ENCODE measurements at places on chromosomes 2 and 18.
A peak's percentile ranks its signal among the peaks of the same experiment; 100 is the strongest.

DNA sequence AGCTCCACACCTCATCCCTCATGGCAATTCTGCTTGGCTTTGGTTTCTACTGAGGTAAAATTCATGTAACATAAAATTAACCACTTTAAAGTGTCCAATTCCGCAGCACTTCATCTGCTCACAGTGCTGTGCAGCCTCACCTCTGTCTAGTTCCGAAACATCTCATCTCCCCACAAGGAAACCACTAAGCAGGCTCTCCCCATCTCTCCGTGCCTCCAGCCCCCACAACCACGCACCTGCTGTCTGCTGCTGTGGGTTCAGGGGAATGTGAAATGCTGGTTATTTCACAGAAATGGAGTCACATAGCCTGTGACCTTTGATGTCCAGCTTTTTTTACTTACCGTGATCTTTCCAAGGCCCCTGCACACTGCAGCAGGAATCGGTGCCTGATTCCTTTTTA lies 7.7 kb upstream of the GPC1 start:
- DNase-seq, result no peak

GRCh38 chr2:16478434-16479210 lies 187.0 kb downstream of the CYRIA start:
- DNase-seq, result peak; percentile 56

DNA sequence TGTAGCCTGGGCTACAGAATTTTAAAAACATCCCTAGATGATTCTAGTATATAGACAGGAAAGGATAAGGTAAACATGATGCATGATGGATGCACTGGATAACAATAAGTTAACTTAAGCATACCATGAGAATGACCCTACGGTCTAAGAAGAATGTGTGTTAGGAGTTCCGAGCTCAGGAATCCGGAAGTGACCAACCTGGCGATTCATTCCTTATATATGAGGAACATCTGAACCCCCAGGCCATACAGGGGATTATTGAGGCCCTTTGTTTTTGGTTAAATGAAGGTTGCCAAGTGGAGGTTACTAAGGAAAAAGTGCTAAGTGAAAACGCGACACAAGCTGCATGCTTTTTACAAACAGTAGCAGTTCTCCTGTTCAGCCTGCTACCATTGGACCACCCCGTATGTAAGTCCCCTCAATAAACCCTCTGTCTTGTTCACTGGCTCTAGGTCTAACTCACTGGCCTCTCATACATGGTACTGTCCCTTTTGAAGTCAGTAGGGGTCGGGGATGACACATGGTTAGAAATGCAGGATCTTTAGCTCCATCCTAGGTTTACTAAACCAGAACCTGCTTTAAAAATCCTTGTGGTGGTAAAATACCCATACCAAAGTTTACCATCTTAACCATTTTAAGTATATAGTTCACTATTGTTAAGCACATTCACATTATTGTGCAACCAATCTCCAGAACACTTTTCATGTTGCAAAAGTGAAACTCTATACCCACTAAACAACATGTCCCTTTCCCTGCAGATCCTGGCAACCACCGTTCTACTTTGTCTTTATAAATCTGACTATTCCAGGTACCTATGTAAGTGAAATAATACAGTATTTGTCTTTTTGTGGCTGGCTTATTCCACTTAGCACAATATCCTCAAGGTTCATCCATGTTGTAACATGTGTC lies 111.0 kb upstream of the MAP4K3 start:
- DNase-seq, result peak; percentile 91

- DNase-seq, result no peak
Measured at GRCh38 chr2:20465716-20466394, 19.0 kb downstream of the RHOB start.

DNA sequence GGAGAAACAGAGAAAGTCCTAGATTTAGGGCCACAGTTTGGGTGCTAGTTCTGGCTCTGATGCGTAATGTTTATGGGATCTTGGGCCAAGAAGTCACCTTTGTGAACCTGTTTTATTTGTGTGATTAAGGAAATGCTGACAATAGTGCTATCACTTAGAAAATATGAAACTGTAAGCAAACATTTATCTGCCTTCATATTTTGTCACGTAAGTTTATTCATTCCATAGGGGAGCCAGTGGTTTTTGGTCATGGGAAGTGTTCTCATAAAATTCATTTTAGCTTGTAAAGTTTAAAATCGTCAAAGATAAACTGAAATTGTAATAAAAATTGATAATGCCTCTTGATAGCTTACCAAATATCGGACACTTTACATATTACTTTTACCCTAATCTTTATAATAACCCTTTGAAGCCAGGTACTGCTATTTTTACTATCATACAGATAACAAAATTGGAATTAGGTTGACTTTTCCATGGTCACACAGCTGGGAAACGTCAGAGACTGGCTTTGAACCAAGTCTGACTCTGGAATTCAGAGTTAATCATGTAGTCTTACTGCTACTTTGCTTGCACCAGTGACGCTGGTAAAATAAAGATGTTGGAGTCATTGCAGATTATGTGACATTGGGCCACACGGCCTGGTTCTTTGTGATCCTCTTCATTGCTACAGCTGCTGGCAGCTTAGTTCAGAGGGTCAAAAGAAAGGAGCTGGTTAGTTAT lies 99.7 kb downstream of the ICA1L start:
- DNase-seq, result no peak

- DNase-seq, result no peak
Measured at GRCh38 chr2:97664636-97664970, 759 bp upstream of the ACTR1B start.

DNA sequence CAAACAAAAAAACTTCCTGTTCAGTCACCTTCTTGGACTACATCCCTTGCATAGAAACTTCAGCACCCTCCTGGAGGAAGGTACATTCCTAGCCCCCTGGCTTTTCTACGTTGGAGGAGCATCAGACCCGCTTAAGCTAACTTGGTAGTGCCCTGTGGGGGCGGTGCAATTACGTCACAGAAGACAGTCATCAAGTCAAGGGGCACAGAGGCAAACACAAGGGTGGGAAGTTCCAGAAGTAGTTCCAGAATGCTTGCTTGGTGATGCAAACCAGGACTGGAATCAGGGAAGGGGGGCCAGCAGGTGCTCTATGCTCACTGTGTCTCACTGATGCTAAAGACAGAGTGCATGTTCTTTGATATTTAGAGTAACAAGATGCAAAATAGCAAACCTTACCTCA lies 15.2 kb upstream of the AGFG1 start:
- DNase-seq, result no peak

- peak; percentile 29 for DNase-seq
Measured at GRCh38 chr18:79575891-79576685, 103.5 kb upstream of the CTDP1 start.

- DNase-seq, result no peak
Measured at GRCh38 chr2:101622210-101623030, 75.1 kb upstream of the MAP4K4 start.

GRCh38 chr2:98180456-98180855 lies 93.5 kb downstream of the VWA3B start:
- DNase-seq, result peak; percentile 54

- no peak for DNase-seq
Measured at GRCh38 chr2:127007652-127008051, 99.3 kb downstream of the BIN1 start.

- DNase-seq, result no peak
Measured at GRCh38 chr18:45207328-45207727, 407.9 kb upstream of the SLC14A2 start.

DNA sequence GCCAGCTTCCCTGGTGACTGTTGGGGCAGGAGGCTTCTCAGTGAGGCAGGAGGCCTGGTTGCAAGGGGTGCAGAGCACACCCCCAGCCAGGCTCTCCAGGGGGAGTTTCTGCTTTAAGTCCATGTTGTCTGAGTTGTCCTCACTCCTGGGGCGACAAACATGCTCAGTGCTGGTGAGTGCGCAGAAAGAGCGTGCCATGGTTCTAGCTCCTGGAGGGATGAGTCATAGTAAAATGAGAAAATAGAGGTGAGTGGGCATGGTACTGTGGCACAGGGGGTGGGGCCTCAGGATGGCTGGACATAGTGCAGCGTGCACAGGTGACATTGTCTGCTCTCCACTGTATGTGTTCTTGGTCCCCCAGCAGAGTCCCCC lies 457.2 kb upstream of the HS6ST1 start:
- DNase-seq, result no peak

DNA sequence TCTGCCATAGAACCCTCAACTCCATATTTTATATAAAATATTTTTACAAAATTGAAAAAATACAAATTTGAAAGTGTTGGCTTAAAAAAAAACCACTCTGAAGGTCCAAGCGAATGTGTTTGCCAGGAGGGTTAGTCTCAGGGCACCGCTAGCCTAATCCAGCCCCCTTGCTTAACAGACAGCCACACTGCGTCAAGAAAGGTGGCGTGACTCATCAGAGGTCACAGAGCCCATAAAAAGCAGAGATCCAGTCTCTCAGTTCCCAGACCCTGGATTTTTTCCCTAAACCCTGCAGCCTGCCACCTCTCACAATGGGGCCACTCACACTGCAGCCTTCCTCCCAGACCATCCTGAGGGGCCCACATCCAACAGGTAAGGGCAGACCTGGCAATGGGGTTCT lies 3.9 kb upstream of the TNS1 start:
- no peak for DNase-seq

- no peak for DNase-seq
Measured at GRCh38 chr2:207478572-207478971, 51.2 kb upstream of the CREB1 start.

GRCh38 chr2:32931519-32931918 lies 15.2 kb upstream of the LTBP1 start:
- no peak for DNase-seq

- DNase-seq, result no peak
Measured at GRCh38 chr2:196173505-196173904, 2.1 kb upstream of the STK17B start.

DNA sequence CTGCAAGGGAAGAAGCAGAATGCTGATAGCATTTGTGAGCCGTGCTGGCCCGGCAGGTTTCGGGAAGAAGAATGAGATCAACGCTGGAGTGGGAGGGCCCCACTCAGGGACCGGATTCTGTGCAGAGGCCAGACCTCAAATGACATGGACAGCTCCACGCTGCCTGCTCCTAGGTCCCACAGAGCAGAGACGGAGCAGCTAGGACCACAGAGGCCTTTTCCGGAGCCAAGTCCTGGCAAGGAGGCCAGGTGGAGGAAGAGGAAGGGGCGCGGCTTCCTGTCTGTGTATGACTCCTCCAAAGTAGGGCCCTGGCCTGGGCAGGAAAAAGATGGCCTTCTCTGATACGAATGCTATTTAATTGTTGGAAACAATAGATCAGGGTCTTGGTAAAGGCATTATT lies 139.9 kb downstream of the LRRC30 start:
- no peak for DNase-seq

GRCh38 chr2:10947005-10947440 lies 35.3 kb downstream of the KCNF1 start:
- peak; percentile 85 for DNase-seq

GRCh38 chr2:9663008-9663879 lies 32.4 kb upstream of the YWHAQ start:
- no peak for DNase-seq

GRCh38 chr18:23964282-23965238 lies 50.0 kb upstream of the TTC39C start:
- peak; percentile 27 for DNase-seq

GRCh38 chr2:64819361-64819760 lies 165.6 kb upstream of the SERTAD2 start:
- no peak for DNase-seq

DNA sequence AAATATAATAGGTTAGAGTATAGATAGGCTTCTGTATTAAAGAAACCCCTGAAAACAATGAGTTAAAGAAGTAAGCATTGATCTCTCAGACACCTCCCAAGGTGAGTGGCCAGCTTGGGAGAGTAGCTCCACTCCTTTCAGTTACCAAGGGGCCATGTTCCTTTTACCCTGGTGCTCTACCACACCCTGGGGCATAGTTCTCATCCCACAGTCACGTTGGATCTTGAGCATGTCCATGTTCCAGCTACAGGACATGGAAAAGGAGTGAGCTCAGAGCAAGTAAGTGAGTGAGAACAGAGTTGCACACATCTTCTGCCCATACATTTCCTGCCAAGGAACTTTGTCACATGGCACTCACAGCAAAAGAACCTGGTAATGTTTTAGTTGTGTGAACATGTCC lies 325.9 kb upstream of the SLC39A10 start:
- no peak for DNase-seq

GRCh38 chr2:143762176-143762928 lies 633.1 kb downstream of the ARHGAP15 start:
- DNase-seq, result no peak

GRCh38 chr2:46150445-46150955 lies 146.7 kb upstream of the EPAS1 start:
- no peak for DNase-seq

- no peak for DNase-seq
Measured at GRCh38 chr2:96154506-96155380, 9.5 kb upstream of the DUSP2 start.

- no peak for DNase-seq
Measured at GRCh38 chr2:68695971-68696370, 38.6 kb upstream of the ARHGAP25 start.

- DNase-seq, result no peak
Measured at GRCh38 chr2:121900391-121900790, 144.9 kb downstream of the TSN start.

DNA sequence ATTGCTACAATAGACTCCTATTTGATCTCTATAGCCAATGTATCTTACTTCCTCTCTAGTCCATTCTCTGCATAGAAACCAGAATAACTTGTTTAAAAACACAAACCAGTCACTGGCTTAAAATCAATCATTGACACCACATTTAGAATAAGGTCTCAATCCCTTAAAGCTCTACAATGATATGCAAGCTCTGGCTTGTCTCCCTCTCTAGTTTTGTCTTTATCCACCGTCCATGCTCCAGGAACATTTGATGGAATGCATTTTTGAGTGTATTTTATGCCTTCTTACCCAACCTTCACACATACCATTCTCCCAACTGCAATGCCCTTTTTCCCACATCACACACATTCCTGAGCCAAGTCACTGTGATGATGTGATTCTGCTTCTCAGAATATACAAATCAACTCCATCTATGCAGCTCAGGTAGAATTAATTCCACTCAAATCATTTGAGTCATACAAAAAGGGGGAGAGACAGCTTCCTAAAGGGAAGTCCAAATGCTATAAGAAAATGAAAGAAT lies 1107.2 kb downstream of the DPP10 start:
- no peak for DNase-seq

- no peak for DNase-seq
Measured at GRCh38 chr2:225429717-225430116, 30.2 kb downstream of the NYAP2 start.

- DNase-seq, result no peak
Measured at GRCh38 chr2:137178951-137179377, 413.6 kb downstream of the THSD7B start.

- peak; percentile 43 for DNase-seq
Measured at GRCh38 chr2:170770606-170771420, 635 bp downstream of the ERICH2 start.
